ENCODE measurements at places on chromosomes 5 and 9.

- peak; percentile 69 for DNase-seq
Observed at GRCh38 chr5:59209758-59210359, 627.0 kb downstream of the RAB3C start.

GRCh38 chr9:107732781-107733522, 243.4 kb upstream of the KLF4 start:
- peak; percentile 64 for DNase-seq

GRCh38 chr5:8825139-8825757, 720.6 kb downstream of the SEMA5A start:
- DNase-seq = peak; percentile 27

DNA sequence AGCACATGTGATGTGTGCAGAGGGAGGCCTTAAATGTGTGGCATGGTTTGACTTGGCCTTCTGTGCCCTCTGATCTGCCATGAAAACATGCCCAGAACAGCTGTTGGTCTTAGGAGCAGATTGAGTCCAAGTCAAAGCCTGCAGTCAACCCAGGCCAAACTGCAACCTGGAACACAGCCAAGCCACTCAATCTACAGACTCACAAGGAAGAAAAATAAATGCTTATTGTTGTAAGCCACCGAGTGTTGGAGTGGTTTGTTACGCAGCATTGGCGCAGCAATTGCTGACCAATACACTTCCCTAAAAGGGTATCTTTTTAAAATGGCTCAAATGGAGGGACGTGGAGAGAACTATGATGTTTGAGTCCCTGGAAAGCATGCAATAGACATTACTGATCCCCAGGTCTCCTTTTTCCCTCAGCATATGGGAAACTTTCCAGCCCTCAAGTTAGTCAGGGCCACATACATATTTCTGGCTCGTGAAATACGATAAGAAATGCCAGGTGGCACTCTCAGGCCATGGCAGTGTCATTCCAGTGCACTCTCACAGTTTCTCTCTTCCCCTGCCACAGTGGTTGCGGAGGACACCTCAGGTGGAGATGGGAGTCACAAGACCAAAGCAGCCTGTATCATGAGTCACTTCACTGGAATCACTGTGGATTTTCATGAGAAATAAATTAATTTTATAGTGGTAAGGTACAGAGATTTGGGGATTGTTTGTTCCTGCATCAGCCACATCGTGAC, 168.0 kb upstream of the ZNF618 start:
- DNase-seq = no peak

DNA sequence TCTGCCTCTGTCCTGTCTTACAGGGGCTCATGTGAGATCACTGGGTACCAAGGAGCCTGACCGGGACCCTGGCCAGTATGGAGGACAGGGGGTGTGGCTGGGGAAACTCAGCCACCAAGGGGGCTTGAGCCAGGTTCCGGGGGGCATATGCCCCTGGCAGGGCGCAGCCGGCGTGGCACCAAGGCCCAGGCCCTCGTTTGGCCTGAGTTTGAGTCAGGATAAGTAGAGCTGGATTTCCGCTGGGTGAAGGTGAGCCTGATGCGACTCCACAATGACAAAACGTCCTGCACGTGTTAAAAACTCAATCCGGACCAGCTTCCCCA, 616 bp upstream of the TSPAN17 start:
- DNase-seq = no peak

GRCh38 chr9:88986776-88987175, 4.5 kb upstream of the S1PR3 start:
- no peak for DNase-seq

DNA sequence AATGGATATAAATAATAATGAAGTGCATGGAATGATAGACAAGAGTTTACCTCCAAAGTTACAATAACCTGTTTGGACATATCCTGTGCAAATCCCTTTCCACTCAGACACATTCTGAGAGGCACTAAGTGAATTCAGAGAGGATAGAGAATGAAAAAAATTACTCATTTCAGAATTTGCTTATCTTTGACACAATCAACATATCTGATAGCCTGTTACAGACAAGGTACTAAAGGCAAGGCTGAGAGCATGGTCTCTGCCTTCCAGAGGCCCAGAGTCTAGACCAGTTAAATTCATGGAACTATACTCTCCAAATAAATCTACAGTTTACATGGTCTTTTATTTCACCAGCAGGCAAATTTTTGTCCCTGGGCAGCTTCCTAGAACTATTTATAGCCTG, 371.8 kb upstream of the PTGER4 start:
- DNase-seq = no peak

DNA sequence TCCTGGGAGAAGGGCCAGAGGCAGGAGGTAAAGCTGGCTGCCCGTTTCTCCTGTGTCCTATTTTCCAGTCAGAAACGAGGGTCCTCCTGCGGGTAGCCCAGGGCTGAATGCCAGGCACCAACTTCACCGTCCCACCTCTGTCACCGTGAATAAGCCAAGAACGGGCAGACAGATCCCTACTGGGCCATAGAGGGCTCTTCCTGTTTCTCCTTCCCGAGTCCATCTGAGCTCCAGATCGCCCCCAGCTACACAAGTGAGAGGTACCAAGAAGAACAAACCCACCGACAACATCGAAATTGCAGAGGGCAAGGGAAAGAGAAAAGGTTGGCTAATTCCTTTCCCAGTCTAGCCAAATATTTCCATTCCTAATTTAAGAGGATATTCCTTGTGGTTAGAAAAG, 93.7 kb downstream of the SPOCK1 start:
- DNase-seq = no peak

GRCh38 chr5:76542887-76543690, 80.1 kb downstream of the F2RL2 start:
- no peak for DNase-seq

- no peak for DNase-seq
Observed at GRCh38 chr5:29885595-29885994, 1307.9 kb upstream of the CDH6 start.

GRCh38 chr9:127585161-127585819, 26.8 kb upstream of the STXBP1 start:
- no peak for DNase-seq

DNA sequence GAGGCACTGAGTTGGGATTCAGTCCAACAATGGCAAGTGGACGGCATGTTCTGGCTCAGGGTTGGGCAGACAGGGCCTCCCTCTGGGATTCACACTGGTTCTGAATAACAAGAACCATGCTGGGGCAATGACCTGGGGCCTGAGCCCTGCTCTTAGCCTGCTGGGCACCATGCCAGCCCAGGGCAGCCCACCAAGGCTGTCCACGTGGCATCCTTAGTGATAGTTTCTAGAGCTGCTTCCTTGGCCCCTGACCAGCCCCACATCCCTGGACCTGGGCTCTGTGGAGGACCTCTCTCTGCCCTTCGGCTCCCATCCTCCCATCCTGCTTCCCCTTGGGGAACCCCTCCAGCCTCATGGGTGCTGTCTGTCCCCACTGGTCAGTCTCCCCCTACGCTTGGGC, 22.3 kb upstream of the OLFM1 start:
- DNase-seq = no peak

DNA sequence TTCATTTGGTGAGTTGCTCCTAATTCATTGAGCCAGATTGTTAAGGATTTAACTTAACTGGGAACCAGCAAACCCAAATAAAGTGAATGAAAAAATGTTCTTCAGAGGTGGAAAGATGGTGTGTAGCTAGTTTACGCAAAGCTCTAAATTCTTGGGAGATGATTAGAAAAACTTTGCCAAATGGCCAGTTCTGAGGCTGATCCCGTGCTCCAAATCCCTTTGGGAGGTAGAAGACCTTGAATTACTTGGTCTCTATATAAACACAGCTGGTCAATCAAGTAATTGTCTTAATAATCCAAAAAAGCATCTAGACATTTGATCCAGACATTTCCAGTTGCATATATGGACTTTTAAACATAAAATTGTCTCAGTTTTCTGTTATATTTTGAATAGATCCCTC, 11.4 kb downstream of the ACTL7B start:
- DNase-seq = no peak

GRCh38 chr9:81633952-81634854, 55.1 kb downstream of the TLE1 start:
- no peak for DNase-seq

DNA sequence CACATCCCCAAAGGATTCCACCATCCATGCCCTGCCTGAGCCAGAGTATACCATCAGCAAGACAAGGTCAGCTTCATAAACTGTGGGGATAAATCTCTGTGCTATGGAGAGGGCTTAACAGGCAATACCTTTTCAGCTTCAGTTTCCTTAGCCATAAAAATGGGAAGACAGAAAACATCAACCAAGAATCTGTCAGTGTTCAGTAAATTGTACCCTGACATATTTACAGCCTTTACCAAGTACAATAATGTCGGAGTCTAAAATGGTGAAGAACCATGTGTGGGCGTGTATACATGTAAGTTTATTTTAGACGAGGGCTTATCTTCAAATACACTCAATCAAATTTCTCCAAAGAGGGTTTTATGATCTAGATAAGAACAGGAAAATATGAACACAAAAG, 94.7 kb downstream of the ELAVL2 start:
- DNase-seq = no peak

GRCh38 chr9:97179616-97180015, 127.8 kb upstream of the CCDC180 start:
- no peak for DNase-seq

DNA sequence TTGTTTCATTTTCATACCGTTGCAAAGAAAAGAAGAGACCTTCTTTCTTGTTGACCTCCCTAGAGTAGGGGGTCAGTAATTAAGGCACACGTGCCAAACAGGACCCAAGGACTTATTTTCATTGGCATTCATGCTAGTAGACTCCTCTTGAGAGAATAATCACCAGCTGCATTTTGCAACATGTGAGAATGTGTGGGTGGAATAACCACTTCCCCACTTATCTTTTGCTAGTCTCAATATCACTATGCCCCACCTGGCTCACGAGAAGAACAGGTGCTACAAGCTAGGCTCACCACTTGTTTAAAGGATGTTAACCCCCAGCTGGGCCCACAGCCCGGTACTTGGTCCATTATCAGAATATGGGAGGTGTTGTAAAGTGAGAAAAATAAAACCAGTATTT, 460.7 kb upstream of the MEF2C start:
- no peak for DNase-seq

DNA sequence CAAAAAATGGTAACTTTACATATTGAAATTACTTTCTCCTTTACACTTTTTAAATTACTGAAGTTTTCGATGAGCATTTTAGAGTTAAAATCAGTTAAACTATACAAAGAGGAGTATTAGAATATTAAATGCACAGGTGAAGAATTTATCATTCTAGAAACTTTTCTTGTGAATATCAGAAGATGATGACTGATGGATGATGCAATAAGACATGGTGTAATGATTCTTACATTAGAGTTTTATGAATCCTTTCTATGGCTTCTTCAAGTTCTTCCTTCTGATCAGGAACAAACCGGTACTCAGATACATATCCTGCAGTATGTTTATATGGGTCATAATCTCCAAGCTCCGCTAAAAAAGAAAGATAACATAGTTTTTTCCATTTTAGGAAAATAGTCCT, 154.4 kb downstream of the EPB41L4A start:
- DNase-seq = no peak

GRCh38 chr9:34072868-34073590, 24.3 kb upstream of the UBAP2 start:
- peak; percentile 75 for DNase-seq

DNA sequence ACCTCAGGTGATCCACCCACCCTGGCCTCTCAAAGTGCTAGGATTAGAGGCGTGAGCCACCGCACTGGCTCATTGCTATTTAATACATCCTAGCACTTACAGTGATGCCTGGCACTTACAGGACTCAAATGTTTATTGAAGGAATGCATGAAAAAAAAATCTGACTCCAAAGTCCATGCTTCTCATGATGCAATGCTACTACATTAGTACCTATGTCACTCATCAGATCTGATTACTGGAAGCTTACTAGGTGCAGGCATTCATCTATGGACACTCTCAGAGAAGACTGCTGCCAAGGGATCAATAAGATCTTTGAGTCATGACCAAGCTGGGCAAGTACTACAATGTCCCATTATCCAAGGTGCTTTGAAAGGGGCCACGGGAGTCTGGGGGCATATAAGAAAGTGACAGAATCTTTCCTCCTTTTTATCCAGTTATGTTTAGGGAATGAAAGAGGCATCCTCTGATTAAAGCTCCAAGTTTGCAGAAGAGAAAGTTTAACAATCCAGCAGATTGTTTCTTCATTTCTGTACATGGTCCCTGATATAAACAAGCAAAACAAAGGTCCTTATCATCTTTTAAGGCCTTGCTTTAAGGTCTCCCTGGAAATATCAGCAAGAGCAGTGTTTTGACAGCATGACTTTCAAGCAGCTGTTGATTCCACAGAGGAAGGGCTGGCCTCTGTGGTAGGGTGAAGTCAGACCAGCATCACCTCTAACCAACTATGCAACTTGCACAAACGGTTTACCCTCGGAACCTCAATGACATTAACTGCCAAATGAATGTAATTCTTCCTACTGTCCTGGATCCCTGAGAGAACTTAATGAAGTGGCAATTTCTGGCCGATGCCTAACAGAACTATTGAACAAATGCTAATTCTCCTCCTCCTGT, 35.9 kb downstream of the ARPC5L start:
- DNase-seq = no peak

- no peak for DNase-seq
Observed at GRCh38 chr9:95595721-95596295, 79.0 kb upstream of the PTCH1 start.

DNA sequence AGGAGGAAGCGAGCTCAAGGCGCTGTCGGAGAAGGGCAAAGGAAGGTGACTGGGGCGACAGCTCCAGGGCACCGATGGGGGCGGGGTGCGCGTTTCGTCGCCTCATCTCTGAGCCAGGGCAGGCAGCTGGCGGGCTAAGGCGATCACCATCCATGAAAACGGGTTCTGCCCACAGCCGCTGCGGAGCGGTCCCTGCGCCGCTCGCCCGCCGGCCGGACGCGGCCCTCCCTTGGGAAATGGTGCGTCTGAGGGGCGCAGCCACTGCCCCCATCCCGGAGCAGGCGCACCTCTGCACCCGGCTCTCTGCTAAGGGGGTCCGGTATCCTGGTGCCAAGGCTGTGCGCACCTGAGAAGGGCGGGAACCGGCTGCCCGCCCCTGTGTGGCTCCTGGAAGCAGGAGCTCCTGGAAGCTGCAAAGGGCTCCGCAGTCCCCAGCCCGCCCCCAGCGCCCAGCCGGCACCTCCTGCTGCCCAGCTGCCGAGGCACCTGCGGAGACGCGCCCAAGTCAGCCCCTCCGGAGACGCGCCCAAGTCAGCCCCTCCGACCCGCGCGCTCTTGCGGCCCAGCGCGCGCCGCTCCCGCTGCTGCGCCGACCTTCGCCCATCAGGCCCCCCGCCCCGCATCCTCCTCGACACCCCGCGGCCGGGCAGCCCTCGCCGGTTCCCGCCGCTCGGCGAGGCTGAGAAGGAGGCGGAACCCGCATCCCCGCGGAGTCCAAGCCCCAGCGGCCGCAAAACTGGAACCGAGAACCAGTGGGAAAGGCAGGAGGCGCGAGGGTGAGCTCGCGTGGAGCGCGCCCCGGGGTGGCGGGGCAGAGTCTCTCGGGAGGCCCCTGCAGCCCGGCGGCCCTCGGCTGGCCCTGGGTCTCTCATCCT, 757 bp downstream of the ANKRD34B start:
- DNase-seq = no peak

GRCh38 chr5:6781716-6782115, 68.5 kb downstream of the TENT4A start:
- DNase-seq = peak; percentile 33

DNA sequence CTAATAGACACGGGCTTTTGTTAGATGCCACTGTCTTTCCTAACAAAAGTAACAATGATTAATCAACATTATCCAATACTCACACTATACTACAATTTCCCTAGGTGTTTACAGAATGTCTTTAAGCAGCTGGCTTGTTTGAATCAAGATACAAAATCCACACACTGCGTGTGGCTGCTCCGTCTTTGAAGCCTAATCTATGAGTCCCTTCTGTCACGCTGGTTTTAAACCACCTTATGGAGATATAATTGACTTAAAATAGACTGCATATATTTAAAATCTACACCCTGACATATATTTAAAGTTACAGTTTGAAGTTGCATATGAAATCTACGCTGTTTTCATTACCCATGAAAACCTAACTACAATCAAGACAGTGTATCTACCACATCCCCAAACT, 73.9 kb upstream of the TBC1D9B start:
- no peak for DNase-seq
